ENCODE measurements at places on chromosomes 12 and 14.

DNA sequence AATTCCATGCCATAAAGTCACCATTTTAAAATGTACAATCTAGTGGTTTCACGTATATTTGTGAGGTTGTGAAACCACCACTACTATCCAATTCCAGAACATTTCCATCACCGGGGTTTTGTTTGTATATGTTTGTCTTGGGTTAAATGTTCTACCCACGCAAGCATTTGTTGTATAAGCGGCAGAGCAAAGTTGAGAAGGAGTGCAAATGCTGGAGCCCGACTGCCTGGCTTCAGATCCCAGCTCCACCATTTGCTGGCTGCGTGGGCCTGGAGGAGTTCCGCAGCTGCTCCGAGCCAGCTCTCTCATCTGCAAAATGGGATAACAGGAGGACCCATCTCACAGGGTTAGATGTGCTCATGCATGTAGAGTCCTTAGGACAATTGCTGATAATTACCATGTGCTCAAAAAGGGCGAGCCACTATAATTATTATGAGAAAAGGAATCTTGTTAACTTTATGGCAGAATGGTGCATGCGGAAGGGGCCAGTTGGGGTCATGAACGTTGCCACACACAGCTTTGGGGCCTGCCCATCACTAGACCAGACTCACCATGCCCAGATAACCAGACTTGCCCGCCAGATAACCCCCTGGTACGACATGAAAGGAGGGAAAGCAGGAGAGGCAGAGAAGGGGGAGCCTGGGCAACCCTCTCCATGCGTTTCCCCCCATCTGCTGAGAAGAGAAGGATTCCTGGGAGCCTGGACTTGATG lies 6.4 kb downstream of the ACTN1 start:
- DNase-seq: no peak

- DNase-seq: no peak
Observed at GRCh38 chr12:92503029-92503931, 199.5 kb upstream of the PLEKHG7 start.

DNA sequence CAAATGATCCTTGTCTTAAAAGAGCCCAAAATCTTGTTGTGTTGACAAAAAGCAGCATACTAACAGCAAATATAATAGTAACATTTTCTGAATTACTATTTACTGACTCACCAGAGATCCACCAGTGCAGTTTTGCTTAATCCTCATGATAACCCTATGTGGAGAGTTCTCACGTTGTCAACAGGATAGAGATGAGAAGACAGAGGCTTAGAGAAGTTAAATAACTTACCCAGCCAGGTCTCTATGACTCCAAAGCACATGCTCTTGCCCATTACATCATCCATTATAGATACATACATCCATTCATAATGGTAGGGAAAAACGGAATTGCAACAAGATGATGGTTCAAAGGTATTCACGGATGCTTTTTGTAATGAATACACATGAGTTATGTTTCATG lies 111.9 kb downstream of the PAX9 start:
- DNase-seq: no peak

GRCh38 chr14:80024417-80024816 lies 186.9 kb downstream of the DIO2 start:
- no peak for DNase-seq

GRCh38 chr12:19895246-19896020 lies 456.1 kb downstream of the AEBP2 start:
- no peak for DNase-seq

GRCh38 chr12:107328442-107329133 lies 235.2 kb upstream of the CRY1 start:
- DNase-seq: no peak

DNA sequence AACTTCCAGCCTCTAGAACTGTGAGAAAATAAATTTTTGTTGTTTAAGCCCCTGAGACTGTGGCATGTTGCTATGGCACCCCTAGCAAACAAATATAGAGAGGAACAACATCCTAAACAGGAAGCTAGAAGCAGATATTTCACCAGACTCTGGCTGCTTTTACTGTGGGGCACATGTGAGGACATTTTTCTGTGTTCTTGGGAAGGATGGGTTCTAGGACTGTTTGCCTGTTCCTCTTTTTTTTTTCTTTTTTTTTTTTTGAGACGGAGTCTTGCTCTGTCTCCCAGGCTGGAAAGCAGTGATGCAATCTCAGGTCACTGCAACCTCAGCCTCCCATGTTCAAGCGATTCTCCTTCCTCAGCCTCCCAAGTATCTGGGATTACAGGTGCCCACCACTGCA lies 4.2 kb upstream of the HRK start:
- DNase-seq: no peak

GRCh38 chr12:6996040-6996441 lies 22.2 kb downstream of the LPCAT3 start:
- no peak for DNase-seq

- no peak for DNase-seq
Observed at GRCh38 chr14:28652782-28653181, 113.8 kb upstream of the FOXG1 start.

- no peak for DNase-seq
Observed at GRCh38 chr12:69332815-69333358, 15.3 kb upstream of the LYZ start.

DNA sequence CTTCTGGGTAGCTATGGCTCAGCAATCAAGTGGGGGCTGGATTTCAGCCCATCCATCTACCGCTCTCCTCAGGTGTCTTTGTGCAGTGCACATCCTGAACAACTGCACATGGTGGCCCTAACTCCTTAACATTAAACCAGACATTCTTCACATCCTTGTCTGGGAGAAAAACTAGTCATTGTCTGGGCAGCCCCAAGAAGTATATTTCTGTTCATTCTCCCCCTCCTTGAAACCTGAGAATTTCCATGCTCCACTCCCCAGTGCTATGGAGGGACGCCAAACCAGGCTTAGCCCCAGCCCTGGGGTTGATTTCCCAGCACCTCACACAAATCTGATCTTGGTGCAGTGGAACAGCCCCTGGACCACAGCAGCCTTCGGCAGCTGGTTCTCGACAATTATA lies 13.4 kb downstream of the MYL2 start:
- no peak for DNase-seq

DNA sequence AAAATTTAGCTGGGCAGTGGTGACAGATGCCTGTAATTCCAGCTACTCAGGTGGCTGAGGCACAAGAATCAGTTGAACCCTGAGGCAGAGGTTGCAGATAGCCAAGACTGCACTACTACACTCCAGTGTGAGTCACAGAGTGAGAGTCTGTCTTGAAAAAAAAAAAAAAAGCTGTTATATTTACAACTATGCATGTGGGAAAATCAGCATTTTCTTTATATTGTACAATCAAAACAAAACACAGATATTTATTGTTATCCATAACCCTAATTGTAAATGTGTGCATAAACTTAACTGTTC lies 12.5 kb downstream of the C1R start:
- DNase-seq: no peak

DNA sequence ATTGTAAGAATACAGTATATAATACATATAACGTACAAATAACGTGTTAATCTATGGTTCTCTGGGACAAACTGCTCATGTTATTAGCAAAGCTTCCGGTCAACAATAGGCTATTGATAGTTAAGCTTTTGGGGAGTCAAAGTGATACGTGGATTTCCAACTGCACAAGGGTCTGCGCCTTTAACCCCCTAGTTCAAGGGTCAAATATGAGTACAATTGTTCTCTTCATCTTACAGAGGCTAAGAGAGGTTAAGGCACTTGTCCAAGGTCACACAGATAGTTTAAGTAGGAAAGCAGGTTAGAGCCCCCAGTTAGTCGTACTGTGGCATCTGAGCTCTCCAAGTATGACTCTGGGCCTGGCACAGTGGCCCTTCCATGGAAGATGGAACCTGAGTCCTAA lies 204.3 kb upstream of the KRR1 start:
- DNase-seq: no peak
